Astrocyte (in vitro differentiated cells and primary cell): ENCODE measurements at places on chromosomes 16 and 17.

GRCh38 chr17:64150237-64151015, 20.5 kb upstream of the ERN1 start:
- DNase-seq = no peak

DNA sequence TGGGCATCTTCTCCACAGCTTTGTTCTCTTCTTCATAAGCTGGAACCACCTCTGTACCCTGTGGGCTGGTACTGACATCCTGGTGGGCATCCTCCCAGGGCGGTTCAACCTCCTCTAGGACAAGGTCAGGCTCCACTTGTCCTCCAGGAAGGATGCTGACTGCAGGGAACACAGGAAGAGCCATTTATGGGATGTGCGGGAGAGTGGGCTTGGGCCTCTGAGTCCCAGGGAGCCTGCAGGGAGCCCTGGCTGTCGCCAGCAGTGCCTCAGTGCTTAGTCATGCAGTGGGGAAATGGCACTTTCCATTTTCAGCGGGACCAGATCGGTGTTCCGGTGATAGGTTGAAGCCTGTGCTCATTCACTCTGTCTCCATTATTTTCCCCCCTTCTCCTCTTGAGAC, 20.5 kb downstream of the CNGB1 start:
- no peak for DNase-seq

DNA sequence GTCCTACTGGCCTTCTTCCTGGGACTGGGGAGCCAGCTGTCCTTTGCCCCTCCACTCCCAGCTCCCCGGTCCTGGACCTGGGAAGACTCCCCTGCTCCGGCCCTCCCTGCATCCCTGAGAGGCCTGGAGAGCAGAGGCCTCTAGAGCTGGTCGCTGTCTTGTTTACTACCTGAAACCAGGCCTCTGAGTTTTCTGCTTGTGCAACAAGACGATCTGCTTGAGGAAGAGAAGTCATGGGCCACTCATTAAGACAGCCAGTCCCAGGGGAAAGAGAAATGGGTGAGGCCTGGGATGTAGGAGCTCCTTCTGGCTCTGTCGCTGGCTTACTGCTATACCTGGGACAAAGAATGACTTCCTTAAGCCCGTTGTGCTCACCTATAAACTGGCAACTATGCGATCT, 29.8 kb upstream of the GPRC5C start:
- DNase-seq = no peak

GRCh38 chr17:67359960-67360791, 6.2 kb downstream of the PSMD12 start:
- no peak for DNase-seq

DNA sequence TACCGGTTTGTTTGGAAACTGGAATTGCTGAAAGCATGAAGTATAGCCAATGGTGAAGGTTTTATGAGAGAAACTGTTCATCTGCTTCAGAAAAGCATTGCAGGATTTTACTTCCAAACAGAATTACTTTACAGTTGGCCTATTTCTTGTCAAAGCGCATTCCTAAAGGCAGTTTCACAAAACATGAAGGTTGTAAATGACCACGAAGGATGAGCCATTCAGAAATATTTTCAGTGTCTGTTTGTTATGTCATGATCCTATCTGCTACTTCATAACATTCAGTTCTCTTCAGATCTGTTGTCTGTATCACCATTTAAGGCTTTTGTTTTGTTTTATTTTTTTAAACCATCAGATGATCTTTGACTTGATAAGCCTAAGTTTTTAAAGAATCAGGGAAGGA, 45.7 kb downstream of the AATF start:
- peak; percentile 40 for DNase-seq
